ENCODE measurements at places on chromosomes 13 and 19.

GRCh38 chr19:51573331-51573730 is 2.2 kb downstream of the ZNF175 start:
- DNase-seq = no peak

- DNase-seq = no peak
Observed at GRCh38 chr19:11483366-11484111, 2.7 kb upstream of the ELAVL3 start.

GRCh38 chr19:50478901-50479715 is 2.5 kb upstream of the GARIN5A start:
- no peak for DNase-seq

- no peak for DNase-seq
Observed at GRCh38 chr19:3370728-3371591, 4.6 kb downstream of the NFIC start.

DNA sequence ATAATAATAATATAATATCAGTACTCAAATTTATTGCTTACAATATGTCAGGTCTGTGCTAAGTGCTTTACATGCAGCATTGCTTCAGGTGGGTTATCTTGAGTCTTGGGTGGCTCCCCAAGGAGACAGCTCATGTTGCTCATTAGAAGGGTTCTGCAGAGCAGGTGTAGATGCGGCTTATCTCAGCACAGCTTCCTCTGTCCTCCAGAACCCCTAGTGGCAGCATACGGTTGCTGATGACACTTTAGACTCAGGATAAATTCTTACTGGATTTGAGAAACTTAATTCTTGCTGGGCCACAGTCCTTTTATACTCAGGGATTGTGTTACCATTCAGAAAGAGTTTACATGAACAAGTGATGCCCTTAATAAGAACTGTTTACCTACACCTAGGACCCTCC is 8.9 kb downstream of the COG3 start:
- DNase-seq = no peak

DNA sequence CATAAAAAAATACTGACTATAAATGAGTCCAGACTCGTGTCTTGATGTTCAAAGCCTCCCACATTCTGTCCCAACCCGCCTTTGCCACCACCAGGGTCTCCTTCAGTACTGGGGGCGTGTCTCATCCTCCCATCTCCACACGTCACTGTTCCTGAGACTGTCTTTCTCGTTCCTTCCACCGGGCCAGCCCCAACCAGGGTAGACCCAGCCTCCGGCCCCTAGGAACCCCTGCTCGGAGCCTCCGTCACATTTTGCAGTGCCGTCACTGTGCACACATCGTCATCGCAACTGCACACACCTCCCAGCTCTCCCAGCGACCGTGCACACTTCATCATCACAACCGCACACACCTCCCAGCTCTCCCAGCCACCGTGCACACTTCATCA is 73.4 kb downstream of the SPACA7 start:
- DNase-seq = no peak

DNA sequence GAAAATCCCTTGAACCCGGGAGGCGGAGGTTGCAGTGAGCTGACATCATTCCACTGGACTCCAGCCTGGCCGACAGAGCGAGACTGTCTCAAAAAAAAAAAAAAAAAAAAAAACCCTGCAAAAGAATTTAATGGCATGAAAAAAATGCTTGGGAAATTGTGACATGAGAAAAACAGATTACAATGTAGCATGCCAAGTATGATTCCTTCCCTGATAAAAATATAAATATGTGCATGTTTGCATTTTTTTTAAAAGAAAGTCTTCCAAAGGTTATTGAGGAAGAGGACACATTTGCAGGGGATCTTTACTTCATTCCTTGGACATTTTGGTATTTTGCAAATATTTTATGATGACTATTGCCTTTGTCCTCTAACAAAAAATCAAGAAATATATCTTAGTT is 14.5 kb upstream of the ZBTB32 start:
- no peak for DNase-seq

- DNase-seq = no peak
Observed at GRCh38 chr13:59305896-59306295, 857.8 kb downstream of the DIAPH3 start.

DNA sequence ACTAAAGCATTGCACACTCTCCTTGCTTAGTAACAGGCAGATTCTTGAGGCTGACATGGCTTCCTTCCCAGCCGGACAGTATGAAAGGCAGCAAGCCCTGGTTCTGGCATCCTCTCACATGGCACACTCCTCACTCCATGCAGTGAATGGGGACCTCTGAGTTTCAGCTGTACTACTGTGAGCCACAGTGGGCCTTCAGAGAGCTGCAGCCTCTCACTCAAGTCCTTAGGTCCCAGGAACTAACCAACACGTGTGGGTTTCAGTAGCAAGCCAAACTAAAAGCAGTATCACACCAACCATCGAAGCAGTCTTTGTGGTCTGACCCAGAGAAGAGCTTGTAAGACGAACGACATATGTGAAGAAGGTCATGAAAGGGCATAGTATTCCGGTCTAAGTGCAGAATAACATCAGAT is 128.2 kb downstream of the TBC1D4 start:
- no peak for DNase-seq

GRCh38 chr19:29945017-29945416 is 3.0 kb downstream of the URI1 start:
- DNase-seq = no peak

DNA sequence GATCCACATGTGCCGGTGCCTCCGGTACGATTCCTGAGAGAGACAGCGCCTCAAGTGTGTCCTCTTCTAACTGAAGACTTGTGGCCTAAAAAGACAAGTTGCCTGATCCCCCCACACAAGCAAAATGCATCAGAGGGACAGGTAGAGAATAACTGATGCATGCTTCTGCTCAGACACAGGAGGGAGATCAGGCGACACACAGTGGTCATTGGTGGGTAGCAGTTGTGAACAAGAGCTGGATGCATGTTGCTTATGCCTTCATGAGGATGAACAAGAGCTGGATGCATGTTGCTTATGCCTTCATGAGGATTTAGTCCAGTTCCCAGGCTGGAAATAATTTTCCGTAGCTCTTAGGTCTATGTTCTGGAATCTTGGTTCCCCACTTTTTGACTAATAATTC is 505.6 kb downstream of the MYO16 start:
- no peak for DNase-seq

- DNase-seq = no peak
Observed at GRCh38 chr19:17703824-17704463, 15.3 kb upstream of the MAP1S start.

- DNase-seq = no peak
Observed at GRCh38 chr13:101127741-101128353, 288.5 kb downstream of the NALCN start.

DNA sequence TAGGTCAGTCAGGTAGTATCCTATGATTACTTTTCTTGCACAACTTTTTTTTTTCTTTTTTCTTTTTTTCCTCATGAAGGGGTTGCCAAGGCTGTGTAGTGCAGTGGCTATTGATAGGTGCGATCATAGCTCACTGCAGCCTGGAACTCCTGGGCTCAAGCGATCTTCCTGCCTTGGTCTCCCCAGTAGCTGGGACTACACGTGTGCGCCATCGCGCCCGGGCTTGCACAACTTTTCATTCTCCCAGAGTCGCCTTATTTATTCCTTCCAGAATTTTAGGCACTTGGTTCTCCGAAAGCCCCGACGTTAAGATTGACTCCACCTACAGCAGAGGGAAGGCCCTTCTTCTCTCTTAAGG is 867 bp upstream of the ZNF613 start:
- DNase-seq = no peak

GRCh38 chr13:25674371-25674770 is 302.6 kb downstream of the ATP8A2 start:
- DNase-seq = no peak

DNA sequence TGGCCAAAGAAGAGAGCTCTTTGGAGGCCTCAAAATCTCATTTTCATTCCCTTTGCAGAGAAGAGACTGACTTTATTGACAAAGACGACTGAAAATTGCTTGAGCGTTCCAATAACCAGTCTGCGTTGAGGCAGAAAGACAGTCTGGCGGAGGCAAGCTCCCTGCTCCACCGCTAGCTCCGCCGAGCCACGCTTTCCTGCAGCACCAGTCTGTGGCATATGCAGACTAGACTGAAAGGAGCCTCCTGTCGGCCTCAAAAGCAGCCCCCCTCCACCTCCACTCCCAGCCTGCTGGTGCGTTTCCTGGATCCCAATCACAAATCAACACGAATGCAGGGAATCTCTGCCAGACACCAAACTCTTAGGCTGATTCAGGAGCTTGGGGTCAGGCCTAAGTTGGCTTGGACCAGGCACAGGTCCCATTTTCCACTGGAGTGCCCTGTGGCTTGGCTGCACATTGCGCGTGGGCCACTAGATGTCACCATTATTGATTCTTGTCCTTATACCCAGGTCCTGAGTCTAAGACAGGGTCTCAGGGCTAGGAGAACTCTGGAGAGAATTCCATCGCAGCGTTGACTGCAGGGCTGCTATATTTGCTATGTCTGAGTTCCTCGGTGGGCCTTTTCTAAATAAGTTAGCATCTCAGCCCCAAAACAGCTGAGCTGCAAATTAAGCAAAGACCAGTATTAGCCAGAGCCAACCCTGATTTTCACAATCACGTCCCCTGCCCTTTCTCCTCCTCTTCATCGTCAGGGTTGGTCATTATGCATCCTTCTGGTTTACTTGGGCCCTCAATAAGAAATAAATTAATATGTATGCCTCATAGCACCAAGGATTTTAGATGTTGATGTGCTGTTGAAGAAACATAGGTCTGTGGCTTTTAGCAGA is 5.2 kb upstream of the ZNF507 start:
- no peak for DNase-seq

DNA sequence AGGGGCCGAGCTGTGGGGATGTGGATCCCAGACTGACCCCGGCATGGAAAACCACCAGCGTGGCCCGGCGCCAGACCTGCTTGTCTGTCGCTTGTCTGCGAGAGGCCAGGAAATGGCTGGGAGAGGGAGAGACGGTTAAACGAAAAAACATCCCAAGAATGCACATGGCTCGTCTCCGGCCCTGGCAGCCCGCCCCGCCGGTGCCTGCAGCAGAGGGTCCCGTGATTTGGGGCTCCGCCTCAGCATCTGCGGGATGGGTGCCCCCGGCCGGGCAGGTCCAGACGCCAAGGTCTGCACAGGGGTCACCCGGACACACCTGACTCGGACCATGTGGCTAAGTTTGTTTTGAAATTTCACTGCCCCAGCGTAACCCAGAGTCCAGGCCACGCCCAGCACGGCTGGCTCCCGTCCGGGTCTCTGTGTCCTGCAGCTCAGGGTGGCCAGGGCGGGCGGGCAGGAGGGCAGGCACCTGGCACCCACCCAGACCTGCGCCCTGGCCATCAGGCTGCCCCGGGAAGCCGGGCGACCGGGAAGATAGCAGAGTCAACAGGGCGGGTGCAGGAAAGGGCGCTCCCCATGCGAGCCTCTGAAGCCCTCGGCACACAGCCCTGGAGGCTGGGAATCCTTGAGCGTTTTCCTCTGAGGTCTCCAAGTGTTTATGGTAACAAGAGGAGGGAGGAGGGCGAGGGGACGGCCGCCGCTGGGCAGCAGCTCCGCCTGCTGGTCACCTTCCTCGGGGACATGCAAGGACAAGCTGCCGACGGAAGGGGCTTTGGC is 103.2 kb downstream of the GADD45B start:
- DNase-seq = no peak

DNA sequence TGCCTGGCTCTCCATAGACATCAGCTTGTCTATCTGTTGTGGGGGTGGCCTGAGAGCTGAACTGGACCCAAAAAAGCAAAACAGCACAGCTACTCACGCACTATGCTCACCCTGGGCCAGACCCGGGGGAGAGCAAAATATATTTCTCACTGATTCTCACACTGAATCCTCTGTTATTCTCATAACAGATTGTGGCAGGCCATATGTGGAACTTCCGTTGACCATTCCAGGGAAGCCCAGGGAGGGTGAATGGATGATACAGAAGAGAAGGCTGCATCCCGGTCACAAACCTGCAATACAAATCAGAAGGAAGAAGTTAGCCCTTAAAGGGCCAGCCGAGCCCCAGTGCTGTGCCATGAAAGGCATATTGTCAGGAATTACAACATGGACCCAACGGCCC is 362.5 kb downstream of the ZNF536 start:
- no peak for DNase-seq

- no peak for DNase-seq
Observed at GRCh38 chr19:15538774-15539173, 30.4 kb downstream of the CYP4F22 start.

DNA sequence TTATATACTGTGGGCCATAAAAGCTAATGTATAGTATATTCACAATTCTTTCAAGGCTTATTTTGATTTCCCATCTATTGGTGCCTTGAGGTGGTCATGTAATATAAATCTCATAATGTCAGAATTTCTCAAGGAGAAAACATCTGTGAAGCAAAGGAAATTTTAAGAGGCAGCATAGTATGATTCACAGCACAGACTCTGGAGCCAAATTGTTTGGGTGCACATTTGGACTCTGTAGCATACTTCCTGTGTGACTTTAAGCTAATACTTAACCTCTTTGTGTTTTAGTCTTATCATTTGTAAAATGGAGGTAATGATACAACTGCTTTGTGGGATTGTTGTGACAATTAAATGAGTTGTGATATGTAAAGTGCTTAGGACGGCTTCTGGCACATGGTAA is 67.6 kb downstream of the PIBF1 start:
- no peak for DNase-seq

DNA sequence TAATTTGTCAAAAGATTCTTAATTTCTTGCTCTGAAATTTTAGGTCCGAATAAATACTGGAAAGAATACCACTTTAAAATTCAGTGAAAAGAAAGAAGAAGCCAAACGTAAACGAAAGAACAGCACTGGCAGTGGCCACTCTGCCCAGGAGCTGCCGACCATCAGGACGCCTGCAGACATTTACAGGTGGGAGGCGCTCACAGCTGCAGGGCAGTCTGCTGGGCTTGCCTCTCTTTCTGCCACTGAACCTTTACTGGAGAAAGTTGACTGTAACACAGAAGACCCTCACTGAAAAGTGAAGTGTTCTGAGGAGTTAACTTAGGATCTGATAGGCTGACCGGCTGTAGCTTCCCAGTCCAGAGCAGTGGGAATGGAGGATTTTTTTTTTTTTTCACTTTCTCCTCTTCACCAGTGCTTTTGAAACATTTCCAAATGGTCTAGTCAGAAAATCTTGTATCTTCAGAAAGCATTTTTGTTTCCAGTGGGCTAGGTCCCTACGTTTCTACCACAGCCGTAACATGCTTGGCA is 69.1 kb downstream of the URI1 start:
- no peak for DNase-seq

DNA sequence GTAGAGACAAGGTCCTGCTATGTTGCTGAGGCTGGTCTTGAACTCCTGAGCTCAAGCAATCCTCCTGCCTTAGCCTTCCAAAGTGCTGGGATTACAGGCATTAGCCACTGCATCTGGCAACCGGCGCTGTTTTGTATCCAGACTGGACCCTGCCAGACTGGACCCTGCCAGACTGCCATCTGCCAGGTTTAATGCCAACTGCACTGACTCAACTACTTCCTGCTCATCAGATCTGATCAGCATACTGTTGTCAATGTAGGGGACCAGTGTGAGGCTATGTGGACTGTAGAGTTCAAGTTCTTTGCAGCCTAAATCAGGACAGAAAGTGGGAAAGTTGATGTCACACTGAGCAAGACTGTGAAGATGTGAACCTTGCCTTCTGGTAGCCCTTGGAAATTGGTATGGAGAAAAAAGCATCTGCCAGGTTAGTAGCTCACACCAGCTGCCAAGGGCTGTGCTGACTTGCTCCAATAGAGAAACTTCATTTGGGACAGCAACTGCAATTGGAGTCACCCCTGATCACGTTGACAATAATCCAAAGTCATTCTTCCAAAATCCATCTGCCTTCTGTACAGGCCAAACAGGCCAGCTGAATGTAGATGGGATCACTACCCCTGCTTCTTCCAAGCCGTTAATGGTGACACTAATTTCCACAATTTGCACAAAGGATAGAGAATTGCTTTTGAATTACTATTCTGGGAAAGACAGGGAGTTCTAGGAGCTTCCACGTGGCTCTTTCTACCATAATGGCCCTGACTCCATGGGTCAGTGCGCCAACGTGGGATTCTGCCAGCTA is 36.8 kb upstream of the ATP1A3 start:
- DNase-seq = no peak

All from esophagus squamous epithelium (tissue), 5 donors.